Renal cortical epithelial cell (primary cell): ENCODE measurements at places on chromosomes 3 and 15. TPM values are rescaled to one million over a fixed set of nuclear protein-coding genes. Genes with fewer than 3 reads are reported as not detected.
A peak's percentile ranks its signal among the peaks of the same experiment; 100 is the strongest.

GRCh38 chr3:151183265-151183671 lies 19.7 kb downstream of the GPR171 start:
- no peak for DNase-seq

DNA sequence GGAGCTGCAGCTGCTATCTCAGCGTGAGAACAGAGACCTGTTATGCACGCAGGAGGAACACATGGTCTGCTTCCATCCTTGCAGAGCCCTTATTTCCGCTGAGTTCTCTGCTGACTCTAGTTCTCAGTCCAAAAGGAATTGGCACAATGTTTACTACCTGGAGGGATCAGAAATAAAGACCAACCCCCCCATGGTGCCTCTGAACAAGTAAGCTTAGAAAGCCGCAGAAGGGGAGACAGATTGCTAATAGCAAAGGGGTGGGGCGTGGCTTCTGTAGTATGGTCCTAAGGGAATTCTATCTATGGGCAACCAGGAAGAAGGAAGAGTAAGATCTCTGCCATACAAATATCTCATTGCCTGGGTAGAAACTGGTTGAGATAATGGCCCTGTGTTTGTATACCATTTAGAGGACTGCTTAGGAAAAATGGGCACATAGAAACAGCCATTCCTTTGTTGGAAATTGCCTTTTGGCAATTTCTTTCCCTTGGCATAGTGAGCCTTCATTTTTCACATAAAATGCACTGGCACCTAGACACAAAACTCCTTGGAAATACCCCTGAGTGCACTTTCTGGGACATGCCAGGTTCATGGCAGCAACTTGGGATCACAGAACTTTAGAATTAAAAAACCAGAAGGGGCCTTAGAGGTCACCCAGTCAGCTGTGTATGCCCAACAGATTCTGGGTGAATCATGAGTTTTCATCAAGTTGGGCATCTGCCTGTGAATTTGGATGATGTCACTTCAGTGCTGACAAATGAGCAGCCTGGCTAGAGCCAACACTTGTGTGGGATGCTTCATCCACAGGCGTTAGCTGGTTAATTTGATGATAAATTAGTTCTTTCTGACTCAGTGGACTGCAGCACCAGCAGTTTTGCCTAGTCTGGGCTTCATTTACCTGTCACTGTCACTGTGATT lies 57.4 kb upstream of the STXBP5L start:
- no peak for DNase-seq

GRCh38 chr3:180469149-180469548 lies 132.8 kb upstream of the TTC14 start:
- no peak for DNase-seq

GRCh38 chr15:55694652-55695150 lies 48.3 kb downstream of the PRTG start:
- DNase-seq, result peak; percentile 59

DNA sequence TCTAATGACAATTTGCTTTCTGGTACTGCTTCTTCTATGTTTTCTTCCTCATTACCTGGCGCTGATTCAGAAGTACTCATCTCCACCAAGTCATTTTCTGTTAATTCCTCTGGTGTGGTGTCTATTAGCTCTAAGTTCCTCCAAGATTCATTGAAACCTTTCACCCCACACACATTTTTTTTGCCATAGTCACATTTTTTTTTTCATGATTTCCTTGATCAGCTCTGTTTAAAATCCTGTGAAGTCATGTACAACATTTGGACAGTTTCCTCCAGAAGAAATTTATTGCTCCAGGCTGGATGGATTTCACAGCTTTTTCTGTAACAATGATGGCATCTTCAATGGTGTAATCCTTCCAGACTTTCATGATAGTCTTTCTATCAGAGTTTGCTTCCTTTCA lies 243.2 kb upstream of the VEPH1 start:
- DNase-seq, result peak; percentile 1

GRCh38 chr3:15579051-15579450 lies 22.3 kb downstream of the HACL1 start:
- no peak for DNase-seq

DNA sequence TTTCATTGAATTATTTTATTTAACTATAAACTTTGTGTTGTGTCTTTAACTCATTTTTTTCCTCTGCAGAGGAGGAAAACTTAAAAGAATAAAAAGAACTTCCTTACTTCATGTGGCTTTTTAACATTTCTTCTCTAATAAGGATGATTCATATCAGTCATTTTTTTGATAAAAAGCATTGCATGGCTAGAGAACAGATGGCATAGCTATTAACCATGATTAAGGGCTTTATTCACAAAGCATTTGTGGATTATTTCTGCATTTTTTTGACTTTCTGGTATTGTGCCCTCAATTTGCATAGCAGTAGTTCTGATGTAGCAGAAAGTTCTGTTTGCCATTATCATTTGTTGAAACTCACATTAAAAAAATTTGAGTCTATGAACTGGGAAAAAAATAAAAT lies 540.8 kb downstream of the SI start:
- DNase-seq, result no peak

GRCh38 chr3:9820946-9821345 lies 10.9 kb downstream of the TTLL3 start:
- peak; percentile 13 for DNase-seq

Gene LMAN1L
- total RNA-seq, result not detected in 2 replicates

Gene ROBO2
- 1.1 and 1.2 TPM in 2 replicates for total RNA-seq

Gene CTDSPL
- total RNA-seq, result 29.2 and 43.4 TPM in 2 replicates

Gene CPNE9
- total RNA-seq, result not detected in 2 replicates

Gene DCP1A
- total RNA-seq, result 13.0 and 17.3 TPM in 2 replicates

Gene HIGD2B
- total RNA-seq, result 0.15 TPM in 1 of 2 replicates, not detected in the other

Gene ARHGAP31
- 12.7 and 24.9 TPM in 2 replicates for total RNA-seq
